ENCODE measurements at places on chromosomes 3 and 15. TPM values are rescaled to one million over a fixed set of nuclear protein-coding genes. Genes with fewer than 3 reads are reported as not detected.

Gene IL1RAP
- 8.6 TPM for total RNA-seq

Gene CDHR4
- total RNA-seq = not detected

Gene RBPMS2
- 5.2 TPM for total RNA-seq

Gene FOXL2
- total RNA-seq = not detected

Gene TLR9
- not detected for total RNA-seq

Gene SAMD7
- total RNA-seq = not detected

Gene NR1I2
- 78.0 TPM for total RNA-seq

Gene CEMIP
- total RNA-seq = not detected

Gene AGTR1
- 7.1 TPM for total RNA-seq

Gene CYP8B1
- not detected for total RNA-seq

DNA sequence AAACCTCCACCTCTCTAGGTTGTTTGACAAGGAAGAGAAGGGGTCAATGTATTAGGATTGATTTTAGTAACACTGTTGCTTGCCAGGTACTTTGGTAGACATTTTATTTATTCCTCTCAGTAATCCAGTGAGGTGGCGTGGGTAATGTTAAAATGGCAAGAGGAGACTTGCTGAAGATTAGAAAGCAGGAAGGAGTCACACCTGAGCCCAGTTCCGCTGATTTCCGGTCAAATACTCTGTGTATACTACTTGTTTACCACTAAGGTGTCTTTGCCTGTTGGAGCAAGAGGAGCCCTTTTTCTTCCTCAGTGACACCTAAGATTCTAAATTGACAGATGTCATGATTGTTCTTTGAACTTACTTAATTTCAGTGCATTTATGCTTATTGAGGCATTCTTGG is 1.7 kb downstream of the OXNAD1 start:
- peaks cover 22% of the 10 kb centered on the region for H3K4me1 ChIP-seq
- H3K27me3 ChIP-seq = no peaks in the 10 kb centered on the region
- no peak for DNase-seq
- H3K27ac ChIP-seq = peak overlapping the region; percentile 92
- no peak overlapping the region for H3K4me3 ChIP-seq

DNA sequence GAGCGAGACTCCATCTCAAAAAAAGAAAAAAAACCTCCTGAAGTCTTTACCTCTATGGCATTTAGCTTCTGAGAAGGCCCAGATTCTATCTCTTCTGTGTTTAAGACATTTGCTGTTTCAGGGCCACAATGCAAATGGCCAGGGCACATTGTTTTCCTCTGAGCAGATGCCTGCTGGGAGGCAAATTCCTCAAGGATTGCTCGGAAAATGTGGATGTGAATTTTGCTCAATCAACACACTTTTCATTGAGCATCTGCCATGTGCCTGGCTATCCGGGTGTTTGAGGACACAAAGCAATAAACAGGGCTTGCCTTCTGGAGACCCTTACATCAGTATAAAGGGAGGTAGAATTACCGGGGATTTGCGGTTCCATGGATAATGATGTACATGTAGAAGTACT is 20.0 kb downstream of the TRIM71 start:
- H3K27me3 ChIP-seq = peaks cover 11% of the 10 kb centered on the region
- no peak overlapping the region for H3K27ac ChIP-seq
- H3K36me3 ChIP-seq = no peaks in the 10 kb centered on the region
- no peak for DNase-seq
- H3K4me1 ChIP-seq = no peaks in the 10 kb centered on the region

DNA sequence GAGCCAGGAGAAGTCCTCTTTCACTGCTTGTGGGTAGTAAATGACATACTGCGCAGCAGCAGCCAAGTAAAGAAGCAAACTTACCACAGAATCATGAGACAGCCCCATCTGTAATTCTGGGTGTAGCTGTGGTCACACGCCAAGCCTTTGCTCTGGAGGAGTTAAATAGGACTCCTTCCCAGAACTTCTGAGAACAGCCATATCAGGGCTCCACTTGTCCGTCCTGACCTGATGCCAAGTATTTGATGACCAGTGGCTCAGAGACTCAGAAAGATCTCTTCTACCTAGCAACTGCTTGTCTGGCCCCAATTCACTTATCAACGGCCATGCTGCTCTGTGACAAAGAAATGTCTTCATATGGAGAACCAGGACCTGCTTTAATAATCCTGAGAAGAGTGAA is 20.6 kb upstream of the GOLIM4 start:
- H3K27ac ChIP-seq = peak overlapping the region; percentile 47
- H3K36me3 ChIP-seq = no peaks in the 10 kb centered on the region
- H3K4me3 ChIP-seq = no peak overlapping the region
- H3K27me3 ChIP-seq = no peaks in the 10 kb centered on the region
- H3K4me1 ChIP-seq = peaks cover 7% of the 10 kb centered on the region

GRCh38 chr3:189883113-189883753 is 237.5 kb downstream of the P3H2 start:
- no peaks in the 10 kb centered on the region for H3K36me3 ChIP-seq
- H3K4me1 ChIP-seq = no peaks in the 10 kb centered on the region
- no peak overlapping the region for H3K27ac ChIP-seq
- H3K27me3 ChIP-seq = no peaks in the 10 kb centered on the region

GRCh38 chr3:191362524-191363090 is 32.3 kb upstream of the UTS2B start:
- no peak overlapping the region for H3K4me3 ChIP-seq
- no peak overlapping the region for H3K27ac ChIP-seq
- no peak for DNase-seq

DNA sequence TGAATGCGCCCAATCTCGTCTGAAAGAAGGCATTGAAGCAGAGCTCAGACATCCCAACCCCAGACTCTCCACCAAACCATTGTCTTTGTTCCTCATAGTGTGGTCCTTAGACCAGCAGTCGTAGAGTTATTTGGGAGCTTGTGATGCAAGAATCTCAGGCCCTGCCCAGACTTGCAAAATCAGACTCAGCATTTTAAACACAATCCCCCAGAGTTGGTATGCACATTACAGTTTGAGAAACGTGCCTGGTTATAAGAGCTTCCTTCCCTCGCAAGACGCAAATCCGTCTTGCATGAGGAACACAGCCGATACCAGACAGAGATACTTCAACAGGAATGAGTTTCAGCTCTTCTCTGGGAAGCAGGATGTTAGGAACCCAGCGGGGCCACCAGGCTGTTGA is 38.9 kb upstream of the IREB2 start:
- DNase-seq = no peak
- H3K4me1 ChIP-seq = peaks cover 18% of the 10 kb centered on the region
- no peaks in the 10 kb centered on the region for H3K36me3 ChIP-seq
- no peaks in the 10 kb centered on the region for H3K27me3 ChIP-seq

DNA sequence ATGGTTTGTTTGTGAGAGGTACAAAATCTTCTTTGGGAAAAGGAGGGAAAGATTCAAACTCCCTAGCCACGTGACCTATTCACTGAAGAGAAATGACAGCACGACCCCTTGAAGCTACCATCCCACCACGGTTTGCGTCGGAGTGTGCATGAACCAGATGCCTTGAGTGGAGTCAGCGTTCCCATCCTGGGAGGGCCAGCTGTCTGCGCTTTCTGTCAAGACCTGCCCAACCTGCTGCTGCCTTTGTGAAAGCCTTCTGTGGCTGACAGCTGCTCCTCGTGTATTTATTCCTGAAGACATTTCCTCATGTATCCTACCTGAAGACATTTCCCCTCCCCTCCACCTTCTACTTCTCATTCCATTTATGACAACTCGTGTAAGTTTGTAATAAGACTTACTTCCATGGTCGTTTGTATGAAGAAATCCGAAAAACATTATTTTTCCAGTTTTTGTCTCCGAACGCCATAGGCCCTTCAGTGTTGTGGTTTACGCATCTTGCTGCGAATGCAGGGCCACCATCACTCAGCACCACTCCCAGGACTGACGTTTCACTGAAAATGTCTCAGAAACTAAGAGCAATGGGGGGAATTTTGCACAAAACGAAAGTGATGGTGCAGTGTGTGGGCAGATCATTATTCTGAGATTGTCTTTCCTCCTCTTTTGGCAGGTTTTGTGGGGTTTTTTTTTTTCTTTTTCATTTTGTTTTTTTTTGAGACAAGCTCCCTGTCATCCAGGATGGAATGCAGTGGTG is 18.9 kb downstream of the EBLN2 start:
- no peaks in the 10 kb centered on the region for H3K27me3 ChIP-seq
- no peak for DNase-seq
- no peak overlapping the region for H3K4me3 ChIP-seq
- H3K4me1 ChIP-seq = no peaks in the 10 kb centered on the region

GRCh38 chr3:135889443-135889842 is 76.1 kb upstream of the PPP2R3A start:
- H3K36me3 ChIP-seq = no peaks in the 10 kb centered on the region
- H3K4me1 ChIP-seq = no peaks in the 10 kb centered on the region

DNA sequence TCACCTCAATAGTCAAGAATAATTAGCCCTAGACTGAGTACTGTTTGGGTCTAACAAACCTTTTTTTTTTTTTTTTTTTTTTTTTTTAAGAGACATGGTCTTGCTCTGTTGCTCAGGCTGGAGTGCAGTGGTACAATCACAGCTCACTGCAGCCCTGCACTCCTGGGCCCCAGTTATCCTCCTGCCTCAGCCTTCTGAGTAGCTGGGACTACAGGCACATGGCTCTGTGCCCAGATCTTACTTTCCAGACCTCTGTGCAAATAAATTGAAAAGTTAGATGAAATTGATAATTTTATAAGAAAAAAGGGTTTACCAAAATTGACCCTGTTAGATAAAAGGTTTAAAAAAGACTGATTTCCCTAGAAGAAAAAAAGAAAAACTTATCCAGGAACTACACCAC is 79.0 kb downstream of the NR2E3 start:
- H3K27ac ChIP-seq = no peak overlapping the region
- no peaks in the 10 kb centered on the region for H3K4me1 ChIP-seq
- H3K36me3 ChIP-seq = peaks cover 21% of the 10 kb centered on the region
- no peaks in the 10 kb centered on the region for H3K27me3 ChIP-seq
- no peak overlapping the region for H3K4me3 ChIP-seq
- DNase-seq = no peak

- no peak for DNase-seq
- H3K36me3 ChIP-seq = peaks cover 20% of the 10 kb centered on the region
- H3K4me1 ChIP-seq = peaks cover 3% of the 10 kb centered on the region
Measured at GRCh38 chr3:179063945-179064560, 7.6 kb downstream of the ZMAT3 start.

DNA sequence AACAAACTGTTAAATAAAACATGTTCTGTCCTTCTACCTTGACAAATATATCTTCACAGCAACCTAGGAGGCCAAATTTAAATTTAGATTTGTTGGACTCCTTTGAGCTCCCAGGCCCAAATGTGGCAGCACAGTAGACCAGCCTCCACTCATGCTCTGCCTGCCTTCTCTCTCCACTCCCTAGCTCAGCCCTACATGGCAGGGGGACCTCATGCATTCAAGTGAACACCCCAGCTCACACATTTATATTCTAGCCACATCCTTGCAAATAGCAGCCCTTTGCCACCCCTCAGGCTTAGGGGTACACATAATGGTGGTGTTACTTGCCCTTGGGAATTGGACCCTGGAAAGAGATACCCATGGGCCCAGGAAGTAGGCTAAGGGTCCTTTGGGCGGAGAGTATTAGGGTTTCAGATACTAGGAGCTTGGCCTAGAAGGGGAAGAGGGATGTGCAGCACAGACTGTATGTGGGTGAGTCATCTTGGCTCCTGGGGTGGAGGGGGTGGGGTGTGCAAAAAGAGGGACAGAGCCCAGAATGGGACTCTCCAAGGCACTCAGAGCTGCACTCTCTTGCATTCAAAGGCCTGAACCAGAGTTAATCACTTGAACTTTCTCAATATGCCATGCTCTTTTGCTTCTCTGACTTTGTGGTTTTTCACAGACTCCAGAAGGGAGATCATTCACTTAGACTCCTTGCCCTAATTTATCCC is 268.4 kb upstream of the ROPN1 start:
- no peak overlapping the region for H3K27ac ChIP-seq
- H3K4me1 ChIP-seq = peaks cover 9% of the 10 kb centered on the region
- no peak for DNase-seq
- no peak overlapping the region for H3K4me3 ChIP-seq

GRCh38 chr15:100346866-100347512 is 5.2 kb upstream of the ADAMTS17 start:
- no peak overlapping the region for H3K27ac ChIP-seq
- DNase-seq = no peak
- H3K27me3 ChIP-seq = no peaks in the 10 kb centered on the region
- no peaks in the 10 kb centered on the region for H3K36me3 ChIP-seq
- peaks cover 4% of the 10 kb centered on the region for H3K4me1 ChIP-seq
- H3K4me3 ChIP-seq = no peak overlapping the region

DNA sequence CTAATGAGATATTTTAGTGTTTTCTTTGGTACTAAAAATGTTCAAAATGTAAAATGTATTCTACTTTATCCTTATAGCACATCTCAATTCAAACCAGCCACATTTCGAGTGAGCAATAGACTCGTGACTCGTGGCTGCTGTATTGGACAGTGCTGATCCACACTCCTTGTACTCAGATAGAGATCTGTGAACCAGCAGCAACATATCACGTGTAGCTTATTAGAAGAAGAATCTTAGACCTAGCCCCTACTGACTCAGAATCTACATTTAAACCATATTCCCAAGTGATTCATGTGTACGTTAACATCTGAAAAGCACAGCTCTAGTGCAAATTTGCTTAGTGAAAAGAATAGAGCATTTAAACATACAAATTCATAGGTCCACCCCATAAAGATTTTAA is 130.9 kb downstream of the IL1RAP start:
- H3K4me3 ChIP-seq = no peak overlapping the region
- no peaks in the 10 kb centered on the region for H3K4me1 ChIP-seq
- DNase-seq = no peak
- no peaks in the 10 kb centered on the region for H3K27me3 ChIP-seq
- H3K36me3 ChIP-seq = no peaks in the 10 kb centered on the region
- H3K27ac ChIP-seq = no peak overlapping the region

All from transverse colon (tissue), 4 donors.